ENCODE measurements at places on chromosomes 2 and 18.

DNA sequence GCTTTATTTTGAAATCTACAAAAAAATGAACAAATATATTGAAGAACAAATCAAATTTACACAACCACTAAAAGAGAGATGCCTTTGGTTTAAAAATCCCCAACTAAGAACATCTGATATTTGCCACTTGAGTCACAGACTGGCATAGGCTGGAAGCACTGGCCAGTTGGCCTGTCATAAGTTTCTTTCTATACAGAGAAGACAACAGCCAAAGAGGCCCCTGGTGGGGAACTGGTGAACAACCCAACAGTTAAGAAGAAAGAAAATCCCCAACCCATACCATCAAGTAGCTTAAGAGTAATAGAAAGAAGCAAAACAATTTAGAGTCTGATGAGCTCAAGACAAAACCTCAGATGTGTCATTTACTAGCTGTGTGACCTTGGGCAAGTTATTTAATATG, 45.5 kb downstream of the OSR1 start:
- DNase-seq, result no peak

GRCh38 chr2:203164311-203164935, 74.4 kb upstream of the CYP20A1 start:
- no peak for DNase-seq

DNA sequence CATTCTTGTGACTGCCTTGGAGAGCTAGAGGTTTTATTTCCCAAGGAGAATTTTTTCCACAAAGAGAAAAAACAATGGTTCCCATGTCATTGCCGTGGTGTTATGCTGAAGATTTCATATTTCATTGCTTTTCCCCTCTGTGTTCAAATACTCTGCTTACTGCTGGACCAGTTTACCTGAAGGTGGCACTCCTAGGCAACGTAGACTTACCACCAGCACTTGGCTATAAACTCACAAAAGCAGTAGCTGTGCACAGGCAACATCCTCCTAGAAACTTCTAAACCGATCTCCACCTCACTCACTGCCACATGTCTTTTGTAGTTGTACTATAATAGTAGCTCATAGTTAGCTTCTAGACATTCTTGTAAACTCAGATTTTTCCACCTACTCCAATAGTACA, 1319.7 kb upstream of the CRIM1 start:
- no peak for DNase-seq

DNA sequence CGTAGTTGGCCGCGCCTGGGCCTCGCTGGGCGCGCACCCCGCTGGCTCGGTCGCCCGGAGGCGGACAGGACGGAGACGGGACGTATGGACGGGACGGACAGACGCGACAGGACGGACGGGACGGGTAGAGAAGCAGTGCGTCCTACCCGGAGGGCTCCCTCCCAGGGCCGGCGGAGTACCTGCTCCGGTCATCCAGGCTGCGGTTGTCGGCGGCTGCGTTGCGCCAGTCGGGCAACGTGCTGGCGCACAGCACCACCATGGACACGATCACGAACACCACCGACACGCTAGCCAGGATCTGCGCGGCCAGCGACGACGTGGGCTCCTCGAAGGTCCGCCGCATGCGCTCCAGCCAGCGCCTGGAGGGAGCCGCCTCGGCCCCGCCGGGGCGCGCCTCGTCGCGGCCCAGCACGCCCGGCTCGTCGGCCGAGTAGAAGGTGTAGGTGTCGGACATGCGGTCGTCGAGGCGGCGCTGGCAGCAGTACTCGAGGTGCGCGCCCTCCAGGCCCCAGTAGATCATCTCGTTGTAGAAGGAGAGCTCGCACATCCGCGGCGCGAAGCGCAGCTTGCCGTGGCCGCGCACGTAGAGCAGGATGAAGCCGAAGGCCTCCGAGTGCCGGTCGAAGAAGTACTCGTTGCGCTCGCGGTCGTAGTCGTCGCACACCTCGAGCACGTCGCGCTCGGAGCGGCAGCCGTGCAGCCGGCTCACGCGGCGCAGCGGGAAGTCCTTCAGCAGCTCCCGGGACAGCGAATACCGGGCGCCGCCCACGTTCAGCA, 903 bp downstream of the KCNG3 start:
- DNase-seq, result no peak

- DNase-seq, result no peak
Observed at GRCh38 chr2:109531221-109531620, 82.5 kb downstream of the SEPTIN10 start.

- DNase-seq, result no peak
Observed at GRCh38 chr2:60359569-60359968, 193.9 kb downstream of the BCL11A start.
